ENCODE measurements at places on chromosomes 4 and X. TPM values are rescaled to one million over a fixed set of nuclear protein-coding genes. Genes with fewer than 3 reads are reported as not detected.

Gene GYPE
- not detected for total RNA-seq

Gene CT45A3
- not detected for total RNA-seq

Gene FGA
- total RNA-seq = not detected

Gene HMGN5
- 5.8 TPM for total RNA-seq

Gene SMR3B
- not detected for total RNA-seq

Gene COPS4
- total RNA-seq = 99.9 TPM

Gene DCUN1D4
- total RNA-seq = 34.8 TPM

Gene NXF2B
- not detected for total RNA-seq

Gene ZRSR2
- total RNA-seq = 4.0 TPM

Gene HTRA3
- 6.7 TPM for total RNA-seq

DNA sequence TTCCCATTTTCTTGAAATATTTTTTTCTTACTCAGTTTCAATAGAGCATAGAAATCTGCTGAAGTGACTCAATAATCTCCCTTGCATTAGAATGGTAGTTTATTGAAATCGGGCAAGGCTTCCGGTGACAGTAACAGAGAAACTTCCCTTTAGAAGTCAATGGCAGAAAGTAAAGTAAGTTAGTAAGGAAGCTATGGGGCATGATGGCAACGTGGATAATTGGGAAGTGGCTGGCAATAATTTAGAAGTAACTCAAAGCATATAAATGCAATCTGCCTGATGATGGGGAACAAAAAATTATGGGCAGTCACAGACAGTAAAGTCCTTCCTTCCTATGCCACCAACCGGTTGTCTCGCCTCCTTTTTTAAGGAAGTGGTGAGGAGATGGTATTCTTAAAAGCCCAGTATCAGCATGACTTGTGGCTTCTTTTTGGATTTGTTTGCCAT is 7.6 kb downstream of the CYBB start:
- DNase-seq = no peak

DNA sequence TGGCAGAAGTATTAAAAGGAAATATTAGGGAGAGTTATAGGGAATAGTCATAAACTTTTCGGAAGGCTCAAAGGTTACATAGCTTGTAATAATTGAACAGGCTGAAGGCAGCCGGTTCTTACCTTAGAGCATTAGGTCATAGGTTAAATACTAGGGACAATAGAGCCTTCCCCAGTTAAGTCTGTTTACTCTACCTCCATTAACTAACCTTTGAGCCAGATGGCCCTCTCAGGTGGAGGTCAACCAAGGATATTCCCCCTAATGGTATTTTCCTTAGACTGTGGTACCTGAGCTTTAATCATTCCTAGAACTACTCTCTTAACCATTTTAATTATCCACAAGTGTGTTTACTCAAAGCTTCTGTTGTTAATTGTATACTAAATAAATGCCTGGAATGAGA is 920.9 kb upstream of the PABPC4L start:
- DNase-seq = no peak

DNA sequence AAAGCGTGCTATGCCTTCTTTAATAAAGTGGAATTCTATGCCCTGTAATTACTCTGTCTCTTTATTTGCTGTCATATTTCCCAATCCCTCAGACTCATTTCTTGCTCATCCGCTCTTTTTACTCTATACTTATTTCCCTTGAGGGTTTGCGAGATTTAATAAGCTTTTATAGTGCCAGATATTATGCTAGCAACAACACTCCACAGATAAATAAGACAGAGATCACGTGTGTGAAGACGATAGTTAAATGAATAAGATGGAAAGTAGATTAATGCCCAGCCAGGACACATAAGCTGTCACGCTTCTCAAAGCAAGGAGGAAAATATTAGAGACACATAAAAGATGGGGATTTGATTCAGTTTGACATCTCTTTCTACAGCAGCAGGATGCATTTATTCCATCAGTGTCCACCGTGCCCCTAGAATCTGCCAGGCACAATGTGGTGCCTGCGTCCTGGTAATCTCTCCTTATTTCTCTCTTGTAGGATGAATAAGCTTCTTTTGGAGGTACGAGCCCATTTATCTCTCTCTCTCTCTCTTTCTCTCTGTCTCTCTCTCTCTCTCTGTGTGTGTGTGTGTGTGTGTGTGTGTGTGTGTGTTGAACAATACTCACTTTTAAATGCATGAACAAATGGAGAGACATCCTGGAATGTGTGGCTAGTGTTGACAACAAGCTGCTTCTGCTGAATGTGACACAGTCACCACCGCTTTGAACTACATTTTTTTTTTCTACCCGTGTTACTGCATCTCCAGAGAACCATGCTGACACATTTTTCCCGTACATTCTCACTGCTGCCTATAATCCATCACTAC is 48.2 kb downstream of the TMEM156 start:
- no peak for DNase-seq

- peak; percentile 90 for DNase-seq
Measured at GRCh38 chr4:176195184-176195978, at the start of gene SPATA4. TSS of gene SPATA4 (minus strand) at chr4:176195585. CDS start at chr4:176195562, 23 bp downstream.

DNA sequence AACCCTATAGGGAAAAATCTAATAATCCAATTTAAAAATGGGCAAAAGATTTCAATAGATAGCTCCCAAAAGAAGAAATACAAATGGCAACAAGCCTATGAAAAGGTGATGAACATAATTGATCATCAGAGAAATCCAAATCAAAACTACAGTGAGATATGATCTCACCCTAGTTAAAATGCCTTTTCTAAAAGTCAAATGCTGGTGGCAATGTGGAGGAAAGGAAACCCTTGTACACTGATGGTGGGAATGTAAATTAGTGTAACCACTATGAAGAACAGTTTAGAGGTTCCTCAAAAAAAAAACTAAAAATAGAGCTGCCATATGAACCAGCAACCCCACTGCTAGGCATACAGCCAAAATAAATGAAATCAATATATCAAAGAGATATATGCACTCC is 44.5 kb downstream of the STPG2 start:
- DNase-seq = no peak

- peak; percentile 28 for DNase-seq
Measured at GRCh38 chr4:1711571-1712215, 426 bp downstream of the SLBP start.

- no peak for DNase-seq
Measured at GRCh38 chr4:15317246-15317645, 110.6 kb upstream of the C1QTNF7 start.

- DNase-seq = peak; percentile 47
Measured at GRCh38 chr4:164700471-164700870, 53.5 kb upstream of the SMIM31 start.

- no peak for DNase-seq
Measured at GRCh38 chr4:116332508-116332907, 752.9 kb downstream of the TRAM1L1 start.

DNA sequence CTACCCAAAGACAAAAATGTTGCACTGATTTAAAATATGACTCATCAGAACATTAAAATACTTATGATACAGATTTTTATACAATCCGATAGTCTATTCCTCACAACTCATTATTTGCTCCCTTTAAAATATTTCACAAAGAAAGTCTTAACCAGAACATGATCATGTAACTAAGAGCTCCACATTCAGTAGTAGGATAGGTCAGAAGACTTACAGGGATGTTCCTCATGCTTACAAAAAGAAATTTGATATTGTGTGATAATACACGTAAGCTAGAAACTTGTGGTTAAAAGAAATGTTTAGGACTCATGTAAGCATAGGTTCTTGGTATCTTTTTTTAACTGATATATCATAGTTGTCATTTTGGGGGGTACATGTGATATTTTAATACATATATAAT is 235.9 kb downstream of the PALLD start:
- DNase-seq = no peak

DNA sequence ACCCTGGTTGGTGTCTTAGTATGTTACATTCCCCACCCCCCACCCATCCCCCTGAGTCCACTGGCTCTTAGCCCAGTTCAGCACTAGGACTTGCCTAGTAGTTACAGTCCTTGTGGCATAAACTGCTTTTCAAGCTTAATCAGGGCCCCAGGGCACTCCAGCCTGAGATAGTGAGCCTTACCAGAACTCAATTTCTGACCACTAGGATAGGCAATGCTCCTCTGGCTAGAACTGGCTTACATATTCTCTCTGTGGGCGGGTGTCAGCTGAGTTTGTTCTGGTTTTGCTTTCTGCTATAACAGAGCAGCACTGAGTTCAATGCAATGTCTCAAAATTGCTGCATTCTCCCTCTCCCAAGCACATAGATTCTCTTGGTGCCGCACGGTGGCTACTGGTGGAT is 391.4 kb upstream of the DIPK2B start:
- no peak for DNase-seq

GRCh38 chr4:2911868-2912267 is 51.3 kb downstream of the NOP14 start:
- no peak for DNase-seq

DNA sequence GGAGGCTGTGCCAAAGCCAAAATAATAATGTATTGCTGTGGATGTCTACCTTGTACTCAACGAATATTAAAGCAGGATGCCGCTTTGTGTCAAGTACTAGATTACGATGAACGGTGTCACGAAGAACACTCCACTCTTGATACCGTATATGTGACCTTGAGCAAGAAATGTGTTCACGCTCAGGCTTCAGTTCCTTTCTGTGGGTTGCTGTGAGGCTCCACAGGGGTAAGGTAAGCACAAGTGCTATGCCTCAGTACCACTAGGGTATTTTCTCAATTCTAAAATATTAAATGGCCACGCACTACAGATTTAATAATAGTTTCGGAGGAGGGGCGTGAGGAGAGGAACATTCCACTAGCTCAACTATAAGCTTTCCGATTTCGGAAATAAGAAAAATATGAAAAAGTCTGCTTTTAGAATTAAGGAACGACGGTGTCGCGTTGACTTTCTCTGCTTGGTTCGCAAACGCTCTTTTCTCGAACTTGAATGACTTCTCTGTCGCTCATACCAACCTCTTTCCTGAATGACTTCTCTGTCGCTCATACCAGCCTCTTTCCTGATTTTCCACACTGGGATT is 607 bp upstream of the SCOC start:
- DNase-seq = peak; percentile 9

DNA sequence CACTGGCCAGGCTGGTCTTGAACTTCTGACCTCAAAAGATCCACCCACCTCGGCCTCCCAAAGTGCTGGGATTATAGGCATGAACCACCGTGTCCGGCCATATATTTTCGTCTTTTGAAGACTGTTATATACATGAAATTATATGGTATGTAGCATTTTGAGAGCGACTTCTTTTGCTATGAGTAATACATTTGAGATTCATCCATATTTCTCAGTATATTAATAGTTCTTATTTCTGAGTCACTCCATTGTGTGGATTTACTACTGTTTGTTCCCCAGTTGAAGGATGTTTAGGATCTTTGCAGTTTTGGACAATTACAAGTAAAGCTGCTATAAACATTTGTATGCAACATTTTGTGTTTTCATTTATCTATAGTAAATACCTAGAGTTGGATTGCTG is 34.9 kb downstream of the GNL3L start:
- DNase-seq = no peak

GRCh38 chr4:75490155-75490554 is 24.0 kb downstream of the RCHY1 start:
- peak; percentile 42 for DNase-seq

DNA sequence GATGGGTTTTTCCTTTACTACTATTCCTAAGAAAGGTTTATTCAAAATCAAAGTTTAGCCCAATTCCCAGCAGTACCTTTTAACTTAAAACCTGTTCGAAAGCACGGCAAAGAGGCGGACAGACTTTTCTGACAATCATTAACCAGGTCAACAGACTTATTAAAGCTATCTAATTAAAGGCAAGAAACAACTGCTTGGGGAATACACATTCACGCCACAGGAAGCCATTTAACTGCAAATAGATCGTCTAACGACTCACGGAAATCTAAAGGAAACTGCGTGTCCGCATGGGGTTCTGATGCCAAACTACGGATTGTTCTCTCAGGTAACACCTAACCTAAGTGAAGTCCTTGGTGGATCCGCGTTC is 663 bp upstream of the USP53 start:
- no peak for DNase-seq

- no peak for DNase-seq
Measured at GRCh38 chr4:102589743-102590142, 88.6 kb downstream of the NFKB1 start.
